ENCODE measurements at places on chromosomes 6 and 20. TPM values are rescaled to one million over a fixed set of nuclear protein-coding genes. Genes with fewer than 3 reads are reported as not detected.

DNA sequence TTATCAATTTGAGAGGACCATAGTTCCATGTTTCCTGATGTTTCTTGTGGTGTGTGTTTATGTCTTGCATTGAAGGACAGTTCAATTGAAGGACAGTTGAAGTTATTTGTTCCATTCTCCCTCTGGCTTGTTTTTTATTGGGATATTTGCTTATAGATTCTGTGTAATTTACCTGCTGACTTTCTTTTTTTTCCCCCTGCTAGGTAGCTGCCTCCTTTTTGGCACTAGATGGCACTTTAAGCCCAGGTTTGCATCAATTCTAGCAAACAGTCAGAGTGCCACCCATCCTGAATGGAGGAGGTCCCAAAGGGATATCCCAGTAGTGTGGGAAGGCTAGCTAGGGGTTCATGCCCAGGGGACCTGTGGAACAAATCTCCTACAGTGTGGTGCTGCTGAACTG lies 78.1 kb downstream of the CFAP61 start:
- DNase-seq = no peak

Gene SNX5
- total RNA-seq = 112 TPM

DNA sequence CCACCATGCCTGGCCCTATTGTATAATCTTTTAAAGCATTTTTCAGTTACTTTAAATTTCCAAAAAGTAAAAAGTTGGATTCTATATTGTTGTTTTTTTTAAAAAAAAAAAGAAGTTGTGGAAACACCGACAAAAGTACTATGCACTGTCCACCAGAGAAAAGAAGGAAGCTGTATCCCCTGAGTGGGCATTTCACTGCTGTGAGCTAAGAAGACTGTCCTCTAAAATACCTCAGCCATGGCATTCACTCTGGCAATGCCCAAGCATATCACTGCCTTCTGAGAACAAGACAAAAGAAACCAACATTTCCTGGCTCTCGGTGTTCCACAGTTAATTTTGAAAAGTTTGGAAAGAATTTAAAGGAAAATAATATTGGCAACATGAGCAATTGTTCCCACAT lies 117.8 kb downstream of the IPCEF1 start:
- DNase-seq = no peak

- DNase-seq = no peak
Observed at GRCh38 chr6:118627724-118628123, 23.7 kb downstream of the CEP85L start.

DNA sequence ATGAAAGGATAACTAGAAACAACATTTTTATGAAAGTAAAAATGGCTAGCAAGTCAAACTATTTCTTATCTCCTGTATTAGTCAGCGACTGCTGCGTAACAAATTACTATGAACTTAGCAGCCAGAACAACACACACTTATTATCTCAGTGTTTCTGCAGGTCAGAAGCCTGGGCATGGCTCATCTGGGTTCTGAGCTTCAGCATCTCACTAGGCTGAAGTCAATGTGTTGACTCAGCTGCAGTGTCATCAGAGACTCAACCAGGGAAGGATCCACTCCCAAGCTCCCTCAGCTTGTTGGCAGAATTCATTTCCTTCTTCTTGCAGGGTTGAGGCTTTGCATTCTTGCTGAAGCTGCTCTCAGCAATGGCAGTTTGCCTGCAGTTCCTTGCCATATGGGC lies 33.2 kb upstream of the IGF2R start:
- DNase-seq = no peak

Gene PROCR
- total RNA-seq = 66.9 TPM

DNA sequence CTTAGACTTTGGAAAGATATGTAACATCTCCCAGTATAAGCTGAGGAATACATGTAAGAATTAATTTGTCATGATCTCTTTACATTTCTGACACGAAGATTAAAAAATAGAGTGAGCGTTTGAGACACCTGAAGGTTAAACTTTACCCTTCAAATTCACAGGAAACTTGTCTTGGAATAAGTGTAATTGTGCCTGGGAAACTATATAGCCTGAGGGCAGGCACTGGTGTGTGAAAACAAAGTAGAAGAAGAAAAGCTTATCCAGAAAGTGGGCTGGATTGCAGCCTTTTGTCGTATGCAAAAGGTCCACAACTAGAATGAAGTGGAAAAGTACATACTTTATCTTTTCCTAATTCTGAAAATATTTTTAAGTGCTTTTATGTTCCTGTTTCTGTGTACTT lies 275.7 kb upstream of the TCF21 start:
- DNase-seq = no peak

GRCh38 chr20:834151-834746 lies 734 bp downstream of the FAM110A start:
- no peak for DNase-seq

Gene SYNDIG1
- total RNA-seq = 1.8 TPM

Gene OR12D3
- not detected for total RNA-seq

DNA sequence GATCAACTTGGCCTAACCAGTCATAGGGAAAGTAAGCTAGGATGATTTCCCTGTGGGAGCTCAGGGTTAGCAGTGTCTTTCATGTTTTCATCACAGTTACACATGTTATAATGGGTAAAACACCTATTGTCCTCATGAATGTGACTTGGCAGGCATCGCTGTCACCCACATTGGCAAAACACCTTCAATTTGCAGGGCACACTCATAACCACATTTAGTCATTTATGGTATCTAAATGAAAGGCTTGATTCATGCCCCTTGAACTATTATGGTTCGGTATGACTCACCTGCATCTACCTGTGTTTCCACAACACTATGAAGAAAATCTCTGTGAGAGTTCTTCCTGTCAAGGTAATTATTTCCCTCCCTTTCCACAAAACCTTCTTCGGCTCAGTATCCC lies 49.2 kb downstream of the FRK start:
- no peak for DNase-seq

- DNase-seq = no peak
Observed at GRCh38 chr6:11139051-11139960, 27.8 kb upstream of the ERVFRD-1 start.

- no peak for DNase-seq
Observed at GRCh38 chr20:39089797-39090196, 127.7 kb downstream of the DHX35 start.

Gene DDO
- total RNA-seq = 1.6 TPM

DNA sequence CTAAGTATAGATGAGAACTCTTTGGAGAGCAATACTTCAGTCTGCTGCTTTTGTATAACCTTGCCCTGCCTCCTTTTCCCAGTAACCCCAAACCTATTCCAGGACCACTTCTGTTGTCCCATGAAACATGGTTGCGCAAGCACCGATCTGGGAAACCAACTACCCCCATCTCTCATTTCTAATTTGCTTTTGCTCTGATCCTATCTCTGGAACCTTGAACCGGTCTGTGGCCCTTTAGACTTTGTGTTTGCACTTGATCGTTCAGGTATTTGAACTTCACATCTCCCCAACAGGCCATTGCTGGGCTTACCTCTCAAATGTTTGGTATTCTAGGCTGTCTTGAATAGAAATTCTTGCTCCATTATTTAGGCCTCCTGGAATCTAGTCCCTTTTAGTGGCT lies 25.0 kb downstream of the L3MBTL3 start:
- DNase-seq = no peak

- DNase-seq = no peak
Observed at GRCh38 chr20:45629496-45630100, at the start of gene WFDC10A. TSS of gene WFDC10A (plus strand) at chr20:45629739. CDS start at chr20:45629814, 75 bp downstream.

DNA sequence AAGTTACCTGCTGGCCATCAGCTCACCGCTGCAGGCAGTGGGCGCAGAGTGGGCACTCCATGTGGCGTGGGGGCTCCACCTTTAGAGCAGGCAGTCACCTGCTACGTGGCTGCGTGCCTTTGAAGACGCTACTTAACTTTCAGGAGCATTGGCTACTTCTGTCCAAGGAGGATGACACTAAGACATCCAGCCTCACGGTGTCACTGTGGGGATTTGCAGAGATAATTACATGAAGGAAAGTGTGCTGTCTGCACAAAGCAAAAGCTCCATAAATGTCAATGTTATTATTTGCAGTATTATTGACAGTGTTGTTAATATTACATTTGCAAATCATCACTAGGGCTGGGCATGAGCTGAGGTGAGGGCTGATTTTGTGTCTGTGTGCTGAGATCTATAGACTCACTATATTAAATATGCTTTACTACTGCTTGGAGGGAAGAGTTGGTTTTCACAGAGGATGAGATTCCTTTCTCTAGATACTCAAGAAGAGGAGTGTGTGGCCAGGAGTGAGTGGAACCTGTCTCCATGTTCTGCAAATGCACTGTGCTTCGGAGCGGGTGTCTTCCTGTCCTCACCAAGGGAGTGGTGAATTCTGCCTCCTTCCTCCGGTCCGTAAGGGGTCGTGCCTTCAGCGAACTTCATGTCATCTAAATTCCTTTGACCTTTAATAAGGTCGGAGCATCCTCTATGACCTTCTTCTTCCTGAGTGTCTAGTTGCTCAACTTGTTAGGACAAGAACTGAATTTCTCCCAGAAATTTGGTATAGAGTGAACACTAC lies 165.8 kb upstream of the SYNDIG1 start:
- no peak for DNase-seq

DNA sequence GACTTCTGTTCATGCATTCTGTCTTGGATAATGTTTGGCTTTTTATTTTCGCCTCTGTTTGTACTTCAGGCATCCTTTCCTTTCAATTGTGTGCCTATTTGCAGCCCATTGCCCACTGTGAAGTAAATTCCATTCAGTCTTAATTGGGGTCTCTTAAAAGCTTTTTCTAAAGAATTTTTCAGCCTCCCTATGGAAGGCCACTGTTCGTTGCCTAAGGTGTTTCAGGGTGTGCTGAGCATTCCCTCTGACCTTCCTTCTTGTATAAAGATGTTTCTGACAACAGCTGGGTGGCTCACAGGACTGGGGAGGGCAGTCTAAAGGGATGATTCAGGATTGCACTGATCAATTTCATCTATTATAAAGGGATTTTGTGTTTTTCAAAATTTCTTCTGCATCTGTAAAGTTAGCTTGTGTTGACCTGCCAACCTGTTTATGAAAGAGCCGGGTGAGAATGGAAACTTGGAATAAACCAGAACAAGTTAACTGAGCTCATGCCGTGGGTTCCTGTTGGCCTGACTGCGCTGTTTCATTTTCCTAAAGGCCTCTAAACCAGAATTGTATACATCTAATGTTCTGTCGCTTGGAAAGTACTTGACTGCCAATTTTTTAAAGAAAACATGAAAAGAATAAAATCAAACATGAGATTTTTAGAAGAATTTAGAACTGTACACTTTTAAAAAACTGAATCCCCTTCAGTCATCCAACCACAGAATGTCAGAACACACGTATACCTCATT lies 14.3 kb downstream of the PHACTR2 start:
- no peak for DNase-seq

DNA sequence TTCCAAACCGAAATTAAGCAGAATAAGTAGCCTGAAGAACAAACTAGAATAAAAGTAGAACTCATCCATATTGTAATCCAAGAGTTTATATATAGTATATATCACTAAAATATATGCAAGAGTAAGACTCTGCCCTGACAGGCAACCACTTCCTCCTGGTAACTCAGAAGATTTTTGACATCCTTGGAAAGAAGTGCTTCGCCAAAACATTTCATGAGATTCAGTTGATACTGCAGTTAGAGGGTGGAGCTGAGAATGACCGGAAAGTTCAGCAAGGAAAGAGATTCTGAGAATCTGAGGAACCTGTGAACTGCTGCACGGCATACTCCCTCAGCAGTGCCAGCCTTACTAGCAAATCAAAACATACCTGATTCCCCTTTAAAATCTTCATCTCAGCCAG lies 79.6 kb downstream of the CDK19 start:
- DNase-seq = no peak

DNA sequence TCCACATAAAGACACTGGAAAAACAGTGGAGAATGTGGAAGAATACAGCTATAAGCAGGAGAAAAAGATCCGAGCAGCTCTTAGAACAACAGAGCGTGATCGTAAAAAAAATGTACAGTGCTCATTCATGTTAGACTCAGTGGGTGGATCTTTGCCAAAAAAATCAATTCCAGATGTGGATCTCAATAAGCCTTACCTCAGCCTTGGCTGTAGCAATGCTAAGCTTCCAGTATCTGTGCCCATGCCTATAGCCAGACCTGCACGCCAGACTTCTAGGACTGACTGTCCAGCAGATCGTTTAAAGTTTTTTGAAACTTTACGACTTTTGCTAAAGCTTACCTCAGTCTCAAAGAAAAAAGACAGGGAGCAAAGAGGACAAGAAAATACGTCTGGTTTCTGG lies 57.1 kb downstream of the MAP3K4 start:
- DNase-seq = no peak
